ENCODE measurements at places on chromosomes 1 and 21. TPM values are rescaled to one million over a fixed set of nuclear protein-coding genes. Genes with fewer than 3 reads are reported as not detected.

Gene TTC4
- polyA plus RNA-seq, result 14.2 TPM

Gene CD244
- 0.89 TPM for polyA plus RNA-seq

Gene SELP
- 7.5 TPM for polyA plus RNA-seq

Gene LIPI
- not detected for polyA plus RNA-seq

Gene RCC1
- 20.4 TPM for polyA plus RNA-seq

Gene LHX8
- polyA plus RNA-seq, result 0.46 TPM

Gene DCST1
- polyA plus RNA-seq, result not detected

Gene ERICH3
- 0.11 TPM for polyA plus RNA-seq

Gene CELA3B
- polyA plus RNA-seq, result 0.49 TPM

Gene BMP8A
- polyA plus RNA-seq, result 0.27 TPM

Gene RHBG
- polyA plus RNA-seq, result 0.86 TPM

Gene FAM163A
- 0.30 TPM for polyA plus RNA-seq

Gene HRNR
- polyA plus RNA-seq, result not detected

Data from urinary bladder (tissue), 4 donors.